Stimulated activated CD4-positive, alpha-beta T cell treated with anti-CD3 and anti-CD28 coated beads, Interleukin-1b, Interleukin-23, amount 100 ng/mL, for 4 hours (primary cell): ENCODE measurements at places on chromosomes 11 and 22.

GRCh38 chr22:33848251-33848650 lies 72.0 kb downstream of the LARGE1 start:
- DNase-seq = no peak

DNA sequence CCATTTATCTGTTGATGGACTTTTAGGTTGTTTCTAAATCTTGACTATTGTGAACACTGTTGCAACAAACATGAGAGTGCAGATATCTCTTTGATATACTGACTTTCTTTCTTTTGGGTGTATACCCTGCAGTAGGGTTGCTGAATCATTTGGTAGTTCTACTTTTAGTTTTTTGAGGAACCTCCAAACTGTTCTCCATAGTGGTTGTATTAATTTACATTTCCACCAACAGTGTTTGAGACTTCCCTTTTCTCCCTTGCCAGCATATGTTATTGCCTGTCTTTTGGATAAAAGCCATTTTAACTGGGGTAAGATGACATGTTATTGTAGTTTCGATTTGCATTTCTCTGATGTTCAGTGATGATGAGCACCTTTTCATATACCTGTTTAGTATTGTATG lies 330.0 kb downstream of the DDX10 start:
- no peak for DNase-seq

DNA sequence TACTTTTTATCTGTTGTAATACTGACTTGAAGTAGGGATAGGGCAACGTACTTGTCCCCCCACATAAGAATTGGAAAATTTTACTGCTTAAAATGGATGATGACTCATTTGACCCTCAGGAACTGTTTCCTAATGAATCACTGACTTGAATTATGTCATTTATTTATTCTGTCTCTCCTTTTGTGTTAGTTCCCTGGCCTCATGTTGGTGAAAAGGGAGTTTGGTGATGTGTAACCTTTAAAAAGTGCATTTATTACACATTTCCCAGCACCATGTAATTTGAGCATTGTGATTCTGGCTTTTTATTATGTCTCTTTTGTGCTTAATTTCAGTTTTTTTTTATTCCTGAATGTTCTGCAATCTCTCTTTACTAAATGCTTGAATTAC lies 20.3 kb upstream of the PGM2L1 start:
- DNase-seq = no peak

- no peak for DNase-seq
Observed at GRCh38 chr22:24072361-24072760, 61.3 kb downstream of the CABIN1 start.

DNA sequence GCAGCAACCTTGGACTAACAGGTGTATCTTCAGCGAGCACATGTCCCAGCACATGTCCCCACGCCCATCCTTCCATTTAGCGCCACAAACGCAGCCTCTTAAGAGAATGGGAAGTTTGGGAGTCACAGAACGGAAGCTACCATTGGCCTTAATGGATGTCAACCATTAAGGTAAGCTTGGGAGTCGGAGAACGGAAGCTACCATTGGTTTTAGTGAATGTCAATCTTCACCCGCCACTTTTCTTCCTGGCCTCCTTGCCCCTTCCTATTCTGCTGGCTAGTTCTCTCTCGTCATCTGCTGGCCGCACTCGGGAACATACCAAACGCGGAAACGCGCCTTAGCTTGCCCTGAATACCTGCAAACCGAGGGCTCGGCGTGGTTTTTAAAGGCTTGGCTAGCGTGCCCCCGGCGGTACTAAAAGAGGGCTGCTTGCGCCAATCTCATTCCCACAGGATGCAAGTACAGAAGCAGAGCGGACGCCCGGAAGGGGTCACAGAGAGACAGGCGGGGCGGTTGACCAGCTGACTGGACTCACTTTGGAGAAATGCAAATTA lies 24.3 kb downstream of the GLYATL1 start:
- DNase-seq = no peak

DNA sequence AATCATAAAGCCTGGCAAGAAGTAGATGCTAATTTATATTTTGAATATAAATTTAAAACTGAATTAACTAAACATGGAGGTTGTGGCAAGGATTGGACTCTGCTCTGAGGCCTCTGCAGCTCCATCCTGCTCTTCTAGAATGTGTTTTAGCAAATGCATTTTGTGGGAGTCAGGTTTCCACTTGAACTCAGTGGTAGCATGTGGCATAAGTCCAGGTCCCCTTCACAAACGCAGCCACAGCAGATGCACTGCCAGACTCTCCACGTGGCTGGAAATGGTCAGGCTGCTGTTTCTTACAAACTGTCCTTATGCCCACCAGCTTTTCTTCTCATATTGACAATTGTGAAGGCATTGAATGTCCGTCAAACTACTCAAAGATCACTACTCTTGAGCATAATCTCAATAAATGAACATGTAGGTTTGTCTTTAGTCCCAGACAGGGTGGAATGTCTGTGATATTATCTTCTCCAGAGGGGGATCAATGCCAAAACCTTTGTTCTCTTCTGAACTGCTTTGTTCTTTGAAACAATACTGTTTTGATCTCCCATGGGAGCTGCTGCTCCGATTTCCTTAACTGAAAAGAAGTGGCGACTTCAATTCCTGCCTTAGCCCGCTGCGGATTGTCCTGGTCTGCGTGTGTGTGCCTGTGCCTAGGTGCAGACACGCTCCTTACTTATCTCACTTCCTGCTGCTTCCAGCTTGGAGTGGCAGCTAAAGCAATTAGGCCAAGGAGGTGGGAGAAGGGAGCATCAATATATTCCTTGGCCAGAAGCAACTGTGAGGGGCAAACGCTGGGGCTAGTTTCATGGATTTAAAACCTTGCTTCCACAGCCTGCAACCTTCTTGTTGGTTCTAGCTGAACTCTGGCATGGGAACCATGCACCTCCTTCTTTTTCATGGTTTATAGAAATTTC lies 24.2 kb downstream of the EIF4G2 start:
- no peak for DNase-seq

DNA sequence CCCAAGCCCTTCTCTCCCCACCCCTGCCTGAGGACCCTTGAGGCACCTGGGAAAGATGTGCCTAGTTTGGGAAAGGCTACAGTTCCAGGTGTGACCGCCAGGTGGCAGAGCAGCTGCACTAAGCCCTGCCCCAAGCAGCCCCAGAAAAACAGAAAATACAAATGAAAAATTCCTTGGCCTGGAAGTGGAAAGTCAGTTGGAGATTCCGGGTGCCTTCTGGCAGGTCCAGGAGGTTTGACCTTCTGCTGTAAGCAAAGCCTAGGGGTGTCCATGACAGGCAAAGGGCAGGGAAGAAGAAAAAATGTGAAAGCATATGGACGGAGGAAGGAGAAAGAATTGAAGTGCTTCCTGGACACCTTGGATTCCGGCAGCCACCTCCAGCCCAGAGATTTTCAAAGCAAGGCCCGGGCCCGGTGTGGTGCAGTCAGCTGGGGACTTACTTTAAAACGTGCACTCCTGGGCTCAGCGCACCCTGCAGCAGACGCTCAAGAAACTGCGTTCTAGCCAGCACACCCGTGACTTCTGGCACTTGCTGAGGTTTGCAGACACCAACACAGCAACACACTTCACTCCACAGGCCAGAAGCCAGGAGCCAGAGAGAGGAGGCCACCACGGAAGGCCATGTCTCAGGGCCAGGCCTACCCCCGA lies 37.3 kb upstream of the SLC22A12 start:
- DNase-seq = peak; percentile 50

- DNase-seq = no peak
Observed at GRCh38 chr11:131624531-131624930, 254.1 kb downstream of the NTM start.

DNA sequence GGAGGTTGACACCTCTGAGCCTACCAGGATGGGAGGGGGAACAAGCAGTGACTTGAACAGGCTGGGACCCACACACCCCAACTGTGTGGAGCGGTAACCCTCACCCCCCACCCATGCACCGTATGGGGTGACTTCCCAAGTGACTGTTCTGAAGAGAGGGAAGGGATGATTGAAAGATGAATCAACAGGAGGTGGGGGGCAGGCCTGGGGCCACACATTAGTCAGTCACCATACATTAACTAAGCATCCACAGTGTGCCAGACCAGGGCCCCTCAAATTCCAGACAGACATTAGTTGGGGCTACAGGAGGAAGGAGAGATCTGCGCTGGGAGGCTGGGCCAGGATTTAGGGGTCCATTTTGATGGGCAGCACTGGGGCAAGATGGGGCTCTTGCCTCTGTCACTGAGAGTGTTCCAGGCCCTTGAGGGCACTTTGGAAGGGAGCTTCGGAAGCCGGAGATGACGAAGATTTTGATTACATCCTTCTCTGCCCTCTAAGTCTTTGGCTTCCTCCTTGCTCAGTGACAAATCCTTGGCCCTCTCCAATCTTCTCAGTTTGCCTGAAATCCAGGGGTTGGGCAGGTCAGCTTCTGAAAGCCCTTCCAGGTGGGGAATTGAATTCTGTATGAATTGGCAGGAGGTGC lies 966 bp downstream of the SMTN start:
- no peak for DNase-seq

DNA sequence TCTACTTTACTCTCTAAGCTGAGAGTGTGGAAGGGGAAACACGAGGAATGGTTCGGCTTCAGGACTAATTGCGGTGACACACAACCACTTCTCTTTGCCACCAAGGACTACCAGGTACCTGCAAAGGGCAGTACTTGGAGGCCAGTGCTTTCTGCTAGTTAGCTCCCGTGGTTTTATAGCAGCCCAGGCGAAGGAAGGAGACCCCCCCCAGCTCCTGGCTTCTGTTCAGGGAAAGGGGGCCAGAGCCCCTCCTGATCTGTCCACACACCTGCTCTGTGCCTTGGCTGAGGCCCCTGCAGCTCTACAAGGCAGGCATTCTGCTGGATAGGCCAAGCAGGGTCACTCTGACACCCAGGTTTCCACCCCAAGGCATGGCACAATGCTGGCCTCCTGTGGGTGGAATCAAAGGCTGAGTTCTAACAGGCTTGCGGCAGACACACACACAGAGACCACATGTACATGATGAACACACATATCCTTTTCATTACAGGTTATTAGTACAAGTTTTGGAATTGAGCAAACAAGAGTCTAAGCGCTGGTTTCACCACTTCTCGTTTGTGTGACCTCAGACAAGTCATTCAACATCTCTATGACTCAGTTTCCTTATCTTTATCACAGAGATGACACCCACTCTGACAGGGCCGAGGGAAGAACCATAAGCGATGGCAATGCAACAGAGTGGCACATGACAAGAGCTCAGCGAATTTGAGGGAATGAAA lies 7.5 kb downstream of the SERPIND1 start:
- DNase-seq = no peak

DNA sequence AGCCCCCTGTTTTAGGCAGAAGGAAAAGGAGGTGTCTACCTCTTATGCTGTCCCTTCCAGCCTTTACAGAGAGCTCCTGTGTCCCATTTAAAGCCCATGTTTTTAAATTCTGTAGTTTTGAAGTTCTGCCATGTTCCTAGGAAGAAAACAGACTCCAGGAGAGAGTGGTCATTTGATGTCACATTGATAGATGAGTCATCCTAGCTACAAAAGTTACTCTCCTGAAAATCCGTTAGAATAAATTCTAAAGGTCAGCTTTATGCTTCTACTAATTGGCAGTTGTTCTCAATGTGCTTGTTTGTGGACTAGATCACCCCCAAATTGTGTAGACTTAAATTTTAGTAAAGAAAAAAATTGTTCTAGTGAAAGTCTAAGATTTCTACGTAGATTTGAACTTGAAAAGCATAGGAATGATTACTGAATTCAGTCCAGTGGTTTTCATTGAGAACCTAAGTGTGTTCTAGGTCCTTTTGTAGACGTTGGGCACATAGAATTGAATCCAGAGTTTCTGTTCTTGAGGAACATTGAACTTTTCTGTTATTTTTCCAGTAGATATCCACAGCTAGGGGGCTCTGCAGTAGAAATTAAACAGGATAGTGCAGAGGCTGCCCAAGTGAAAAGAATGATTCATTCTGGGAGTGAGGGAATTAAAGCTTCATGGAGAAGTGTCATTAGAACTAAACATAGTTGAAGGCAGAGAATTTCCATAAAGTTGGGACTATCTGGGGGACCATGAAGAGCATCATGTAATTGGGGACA lies 140.6 kb upstream of the RASSF10 start:
- no peak for DNase-seq

DNA sequence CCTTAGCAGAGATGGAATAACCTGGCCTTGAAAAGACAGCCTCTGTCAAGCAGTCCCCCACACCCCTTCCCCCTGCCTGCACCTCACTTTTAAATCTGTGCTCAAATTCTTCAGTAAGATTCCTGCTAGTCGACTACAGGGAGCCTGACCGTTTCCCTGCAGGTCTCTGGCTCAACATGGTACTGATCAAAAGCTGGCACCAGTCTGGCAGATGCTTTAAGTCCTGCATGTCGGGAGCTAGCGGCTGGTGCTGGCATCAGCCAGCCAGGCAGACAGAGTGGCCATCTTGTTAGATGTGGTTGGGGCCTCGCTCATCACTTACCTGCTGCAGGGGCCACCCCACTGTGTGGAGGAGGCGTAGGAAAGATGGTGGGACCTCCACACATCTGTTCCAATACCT lies 204.4 kb upstream of the SORL1-AS1 start:
- no peak for DNase-seq

GRCh38 chr11:33207408-33207985 lies 46.2 kb upstream of the CSTF3 start:
- no peak for DNase-seq

DNA sequence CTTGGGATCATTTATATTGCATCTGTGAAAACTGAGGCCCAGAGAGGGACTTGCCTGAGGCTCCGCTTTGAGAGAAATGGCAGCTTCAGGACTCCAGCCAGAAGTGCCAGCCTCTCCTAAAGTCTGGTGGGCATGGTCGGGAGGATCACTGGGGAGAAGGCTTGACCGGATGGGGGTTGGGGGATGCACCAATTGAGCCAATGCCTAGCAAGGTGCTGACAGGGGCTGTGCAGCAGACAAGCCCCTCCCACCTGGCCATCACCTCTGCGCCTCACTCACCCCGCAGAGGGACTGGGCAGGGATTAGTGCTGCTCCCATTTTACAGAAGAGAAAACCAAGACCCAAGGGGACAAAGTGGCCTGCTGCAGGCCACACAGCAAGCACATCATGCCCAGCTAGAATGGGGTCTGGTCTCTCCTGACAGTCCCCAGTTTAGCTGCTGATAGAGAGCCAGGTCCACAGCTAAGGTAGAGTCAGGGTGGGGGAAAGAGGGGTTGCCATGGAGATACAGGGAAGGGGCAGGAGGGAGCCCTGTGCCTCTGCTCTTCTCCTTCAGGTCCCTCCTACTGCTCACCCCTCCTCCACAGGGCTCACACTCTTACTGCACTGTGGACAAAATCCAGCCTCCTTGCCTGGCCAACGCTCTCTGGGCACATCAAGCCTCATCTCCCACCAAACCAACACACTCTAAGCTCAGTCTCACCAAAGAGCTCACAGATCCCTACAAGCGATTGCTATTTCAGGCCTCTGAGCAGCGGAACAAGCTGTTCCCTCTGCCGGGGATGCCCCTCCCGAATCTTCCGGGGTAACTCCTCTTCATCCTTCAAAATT lies 29.5 kb downstream of the TEF start:
- DNase-seq = no peak
